T-helper 17 cell (primary cell): ENCODE measurements at places on chromosomes 7 and 10.
A peak's percentile ranks its signal among the peaks of the same experiment; 100 is the strongest.

GRCh38 chr10:14603534-14604102, 171.1 kb downstream of the FAM107B start:
- peak; percentile 28 for DNase-seq

- no peak for DNase-seq
These were observed 46.3 kb upstream of the ZNF365 start for GRCh38 chr10:62327885-62328284.

DNA sequence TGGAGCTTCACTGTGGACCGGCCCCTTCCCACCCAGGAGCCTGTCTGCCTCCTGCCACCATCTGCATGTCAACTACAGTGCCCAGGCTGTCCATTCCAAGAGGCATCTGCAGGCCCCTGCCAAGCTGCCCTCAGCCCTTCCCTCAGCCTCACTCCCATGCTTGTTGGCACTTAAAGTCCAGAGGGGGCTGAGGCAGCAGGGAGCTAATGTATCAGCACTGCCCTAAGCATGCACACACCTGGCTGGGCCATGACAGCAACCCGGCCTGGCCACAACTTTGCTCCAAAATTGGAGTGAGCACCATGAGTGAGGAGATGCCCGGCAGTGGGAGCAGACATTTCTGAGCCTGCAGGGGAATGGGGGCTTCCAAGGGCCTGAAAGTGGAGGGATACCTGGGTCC, 417.5 kb upstream of the GRM3 start:
- DNase-seq: no peak

DNA sequence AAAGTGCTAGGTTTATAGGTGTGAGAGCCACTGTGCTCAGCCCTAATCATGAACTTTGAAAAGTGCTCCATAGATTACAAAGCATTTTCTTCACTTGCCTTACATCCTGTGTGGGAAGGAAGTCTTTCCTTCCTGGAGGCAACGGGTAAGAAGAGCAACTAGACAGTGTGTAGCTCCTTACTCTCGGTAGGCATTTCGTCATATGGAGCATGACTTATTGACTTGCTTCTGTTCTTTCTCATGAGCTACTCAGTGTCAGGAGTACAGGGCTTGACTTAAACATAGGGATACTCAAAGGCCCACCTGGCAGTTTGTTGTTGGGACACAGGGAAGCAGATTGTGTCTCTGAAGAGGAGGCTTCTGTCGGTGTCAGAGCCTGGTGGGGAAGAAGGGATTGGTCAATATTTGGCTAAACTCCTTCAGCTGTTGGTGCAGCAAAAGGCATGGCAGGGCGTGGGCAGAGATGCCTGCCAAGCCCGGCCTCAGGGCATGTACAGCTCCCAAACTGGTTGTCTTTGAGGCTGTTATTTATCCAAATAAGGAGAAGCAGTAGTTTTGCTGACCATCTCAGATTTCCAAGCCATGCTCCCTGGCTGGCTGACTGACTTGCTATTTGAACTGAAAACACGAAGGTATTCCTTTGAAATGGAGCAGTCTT, 248.9 kb downstream of the KIAA1217 start:
- no peak for DNase-seq

GRCh38 chr7:33582104-33582503, 323.2 kb upstream of the BMPER start:
- DNase-seq: no peak

DNA sequence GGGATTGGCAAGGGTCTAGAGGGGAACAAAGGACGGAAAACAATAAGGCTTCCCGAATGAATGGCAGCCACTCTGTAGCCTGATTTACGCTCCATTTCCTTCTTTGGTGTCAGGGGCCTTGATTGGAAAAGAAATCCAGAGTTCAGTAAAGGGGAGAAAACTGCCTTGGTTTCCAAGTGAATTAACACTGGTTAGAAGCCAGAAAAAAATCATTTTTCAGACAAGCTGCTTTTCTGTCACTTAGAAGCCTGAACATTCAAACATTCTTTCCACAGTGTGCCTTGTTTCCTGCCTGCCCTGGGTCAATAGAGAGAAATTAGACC, 283 bp upstream of the TRDMT1 start:
- no peak for DNase-seq

GRCh38 chr7:20320322-20320721, 10.4 kb upstream of the ITGB8 start:
- DNase-seq: no peak

GRCh38 chr10:77832238-77832637, 94.3 kb downstream of the DLG5 start:
- peak; percentile 47 for DNase-seq
